ENCODE measurements at places on chromosomes 16 and 17. TPM values are rescaled to one million over a fixed set of nuclear protein-coding genes. Genes with fewer than 3 reads are reported as not detected.

DNA sequence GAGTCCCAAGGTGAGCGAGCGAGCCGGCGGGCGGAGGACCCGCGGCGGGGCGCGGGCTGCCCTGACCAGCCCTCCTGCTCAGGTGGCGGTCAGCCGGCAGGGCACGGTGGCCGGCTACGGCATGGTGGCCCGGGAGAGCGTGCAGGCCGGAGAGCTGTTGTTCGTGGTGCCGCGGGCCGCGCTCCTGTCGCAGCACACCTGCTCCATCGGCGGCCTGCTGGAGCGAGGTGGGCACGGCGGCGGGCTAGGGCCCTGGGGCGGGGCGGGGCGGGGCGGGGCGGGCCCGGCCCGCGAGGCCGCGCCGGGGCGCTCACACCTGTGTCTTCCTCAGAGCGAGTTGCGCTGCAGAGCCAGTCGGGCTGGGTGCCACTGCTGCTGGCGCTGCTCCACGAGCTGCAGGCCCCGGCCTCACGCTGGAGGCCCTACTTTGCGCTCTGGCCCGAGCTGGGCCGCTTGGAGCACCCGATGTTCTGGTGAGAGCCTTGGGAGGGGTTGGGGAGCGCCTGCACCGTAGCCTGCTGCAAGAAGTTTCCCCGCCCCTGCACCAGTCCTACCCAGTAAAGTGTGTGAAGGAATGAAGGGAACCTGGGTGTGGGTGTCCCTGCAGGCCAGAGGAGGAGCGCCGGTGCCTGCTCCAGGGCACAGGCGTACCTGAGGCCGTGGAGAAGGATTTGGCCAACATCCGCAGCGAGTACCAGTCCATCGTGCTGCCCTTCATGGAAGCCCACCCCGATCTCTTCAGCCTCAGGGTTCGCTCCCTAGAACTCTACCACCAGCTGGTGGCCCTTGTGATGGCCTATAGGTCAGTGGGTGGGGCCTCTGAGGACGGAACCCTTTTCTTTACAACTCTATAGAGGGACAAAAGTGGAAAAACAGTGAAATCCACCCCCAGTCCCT is 802 bp downstream of the SETD6 start:
- DNase-seq, result peak; percentile 66

DNA sequence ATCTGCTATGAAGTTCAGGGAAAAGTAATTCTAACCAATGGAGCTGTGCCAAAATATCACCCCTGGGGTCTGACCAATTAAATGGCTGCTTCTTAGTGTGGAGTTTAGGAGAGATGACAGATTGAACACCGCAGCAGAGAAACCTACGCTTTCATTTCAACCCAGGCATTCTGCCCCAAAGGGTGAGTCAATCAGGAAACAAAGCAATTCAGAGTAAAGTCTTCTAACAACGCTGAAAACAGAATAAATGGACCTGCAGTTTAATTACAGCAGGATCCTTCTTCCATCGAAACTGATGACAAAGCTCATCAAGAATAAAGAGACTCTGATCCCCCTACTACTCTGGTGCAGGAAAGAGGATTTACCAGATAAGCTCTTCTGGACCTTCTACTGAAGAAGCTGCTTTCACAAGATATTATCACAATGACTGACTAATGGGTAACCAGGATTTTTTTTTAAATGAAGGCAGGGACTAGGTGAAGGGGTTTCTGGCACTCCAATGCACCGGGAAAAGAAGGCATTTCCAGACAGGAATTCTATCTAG is 16.7 kb downstream of the RFFL start:
- DNase-seq, result no peak

HS3ST2 gene
- total RNA-seq, result 0.47 TPM

SRSF1 gene
- 315 TPM for total RNA-seq

CCL3 gene
- total RNA-seq, result 2.0 TPM

- no peak for DNase-seq
Measured at GRCh38 chr17:40064971-40065768, 2.4 kb downstream of the THRA start.

RABEP2 gene
- total RNA-seq, result 24.5 TPM

- DNase-seq, result no peak
Measured at GRCh38 chr17:63364387-63364786, 81.7 kb downstream of the CYB561 start.

DNA sequence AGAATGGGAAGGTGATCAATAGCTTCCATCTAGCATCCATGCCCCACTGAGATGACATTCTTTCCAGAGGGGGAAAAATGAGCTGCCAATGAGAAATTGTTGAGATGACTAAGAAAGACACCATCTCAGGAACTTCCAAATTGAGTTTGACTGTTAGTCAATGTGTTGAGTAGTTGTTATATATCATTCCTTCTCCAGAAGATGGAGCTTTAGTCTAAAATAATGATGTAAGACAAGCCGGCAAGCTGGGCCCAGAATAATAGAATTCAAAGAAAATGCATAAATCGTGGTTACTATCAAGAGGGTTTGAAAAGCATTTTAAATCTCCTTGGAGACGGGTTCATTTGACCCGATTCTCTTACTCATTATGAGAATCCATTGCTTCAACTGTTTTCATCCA is 71.0 kb upstream of the ATF7IP2 start:
- DNase-seq, result no peak

- DNase-seq, result no peak
Measured at GRCh38 chr17:67644061-67644460, 73.7 kb upstream of the NOL11 start.

MT1M gene
- total RNA-seq, result 21.2 TPM

ODAD4 gene
- total RNA-seq, result 0.15 TPM

- DNase-seq, result no peak
Measured at GRCh38 chr16:59463776-59464175, 729.7 kb upstream of the GOT2 start.

CAPNS2 gene
- total RNA-seq, result 0.40 TPM

FOXF1 gene
- 12.1 TPM for total RNA-seq

DNA sequence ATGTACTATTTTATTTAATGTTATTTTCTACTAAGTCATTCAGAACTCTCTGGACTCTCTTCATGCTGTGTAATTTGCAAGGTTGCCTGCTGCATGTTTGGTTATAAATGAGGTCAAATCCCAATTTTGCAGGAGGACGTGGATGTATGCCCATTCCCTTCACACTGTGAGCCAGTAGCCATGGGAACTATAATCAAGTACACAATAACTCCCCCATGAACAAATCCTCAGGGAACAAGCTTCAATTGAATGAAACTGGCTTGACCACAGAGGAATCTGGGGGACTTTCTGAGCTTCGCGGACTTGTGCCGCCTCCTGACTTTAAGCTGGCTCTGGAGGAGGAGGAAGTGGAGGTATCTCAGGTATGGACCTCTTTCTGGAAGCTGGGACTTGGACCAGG is 14.6 kb upstream of the KCTD13 start:
- no peak for DNase-seq

GRCh38 chr16:918068-918467 is 52.7 kb downstream of the LMF1 start:
- DNase-seq, result peak; percentile 46

TMEM204 gene
- 5.0 TPM for total RNA-seq

DNA sequence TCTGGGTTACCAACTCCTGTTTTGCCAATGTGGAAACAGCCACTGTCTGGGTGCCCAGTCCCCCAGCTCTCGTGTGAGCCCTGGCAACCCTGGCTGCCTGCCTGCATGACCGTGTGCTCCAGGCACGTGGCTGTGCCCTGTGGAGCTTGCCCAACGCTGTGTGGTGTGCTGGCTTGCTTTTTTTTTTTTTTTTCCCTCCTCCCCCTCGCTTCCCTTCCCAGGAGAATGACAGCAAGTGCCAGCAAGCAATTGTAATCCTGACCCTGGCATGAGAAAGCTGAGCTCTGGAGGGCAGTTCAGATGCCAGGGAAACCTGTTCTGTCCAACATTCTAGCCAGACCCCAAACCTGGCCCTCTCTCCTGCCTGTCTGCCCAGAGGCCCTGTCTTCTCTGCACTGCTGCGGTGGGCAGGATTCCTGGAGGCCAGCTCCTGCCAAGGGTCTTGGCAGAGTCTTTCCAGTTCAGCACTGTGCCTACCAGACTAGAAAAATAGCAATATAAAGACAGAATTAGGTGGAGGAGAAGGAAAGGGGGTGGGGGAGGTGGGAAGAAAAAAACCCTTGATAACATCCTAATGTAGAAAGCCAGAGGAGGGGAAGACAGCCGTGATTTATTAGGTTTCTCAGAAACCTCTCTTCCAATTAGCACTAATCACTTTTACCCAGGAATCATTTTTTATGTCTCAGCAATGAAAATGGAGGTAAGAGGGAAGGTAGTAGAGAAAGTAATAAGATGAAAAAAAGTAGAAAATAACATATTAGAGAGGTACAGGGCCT is 9.0 kb downstream of the HLF start:
- no peak for DNase-seq

GRCh38 chr17:32955155-32955554 is 27.2 kb downstream of the TMEM98 start:
- no peak for DNase-seq

GRCh38 chr17:56172517-56172982 is 19.3 kb downstream of the ANKFN1 start:
- DNase-seq, result no peak

- DNase-seq, result no peak
Measured at GRCh38 chr17:49979748-49980479, 10.9 kb downstream of the DLX4 start.

DNA sequence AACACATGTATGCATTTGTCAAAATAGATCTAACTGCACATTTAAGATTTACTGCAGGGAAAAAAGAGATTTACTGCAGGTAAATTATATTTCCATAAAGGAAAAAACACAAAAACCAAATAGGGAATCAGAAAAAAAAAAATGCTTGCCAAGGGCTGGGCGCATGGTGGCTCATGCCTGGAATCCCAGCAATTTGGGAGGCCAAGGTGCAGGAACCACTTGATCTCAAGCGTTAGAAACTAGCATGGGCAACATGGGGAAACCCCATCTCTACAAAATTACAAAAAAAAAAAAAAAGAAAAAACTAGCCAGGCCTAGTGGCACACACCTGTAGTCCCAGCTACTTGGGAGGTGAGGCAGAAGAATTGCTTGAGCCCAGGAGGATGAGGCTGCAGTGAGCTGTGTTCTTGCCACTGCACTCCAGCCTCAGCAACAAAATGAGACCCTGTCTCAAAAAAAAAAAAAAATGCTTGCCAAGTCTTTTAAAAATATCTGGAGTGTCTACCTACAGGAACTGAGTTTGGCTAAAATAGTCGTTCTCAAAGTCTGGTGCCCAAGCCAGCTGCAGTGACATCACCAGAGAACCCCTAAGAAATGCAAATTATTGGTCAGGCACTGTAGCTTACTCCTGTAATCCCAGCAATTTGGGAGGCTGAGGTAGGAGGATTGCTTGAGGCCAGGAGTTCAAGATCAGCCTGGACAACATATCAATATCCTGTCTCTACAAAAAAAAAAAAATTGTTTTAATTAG is 17.5 kb downstream of the TRIM25 start:
- no peak for DNase-seq

GRCh38 chr16:50313596-50314478 is 47.5 kb downstream of the ADCY7 start:
- DNase-seq, result no peak

DNA sequence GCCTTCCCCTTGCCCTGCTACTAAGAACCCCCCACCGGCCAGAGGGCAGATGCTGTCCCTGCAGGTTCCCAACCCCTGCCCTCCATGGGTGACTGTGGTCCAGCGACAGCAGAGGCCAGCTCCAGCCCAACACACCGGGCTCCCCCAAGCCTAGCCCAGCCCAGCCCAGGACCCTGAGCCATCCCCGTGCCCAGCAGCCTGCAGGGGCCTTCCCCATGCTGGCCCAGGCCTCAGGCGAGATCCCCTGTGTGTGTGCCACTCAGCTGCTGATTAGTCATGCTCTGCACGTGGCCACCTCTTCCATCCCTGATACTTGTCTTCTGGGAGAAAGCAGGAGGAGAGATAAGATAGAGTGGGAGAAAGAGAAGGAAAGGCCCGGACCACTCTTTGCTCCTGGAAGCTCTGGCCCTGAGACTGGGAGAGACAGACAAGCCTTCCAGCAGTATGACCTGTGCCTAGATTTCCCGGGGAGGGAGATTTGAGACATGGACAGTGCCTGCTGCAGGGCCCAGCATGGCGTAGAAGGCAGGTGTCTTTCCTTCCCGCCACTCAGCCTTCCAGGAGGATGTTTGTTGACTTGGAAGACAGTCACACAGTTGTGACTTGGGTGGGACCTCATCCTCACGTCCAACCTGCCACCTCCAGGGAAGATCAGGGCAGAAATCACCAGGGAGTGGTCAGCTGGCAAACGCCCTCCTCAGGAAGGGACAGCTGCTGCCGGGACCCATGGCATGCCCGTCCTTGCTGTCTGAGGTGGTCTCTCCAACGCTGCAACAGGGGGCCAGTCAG is 41.3 kb upstream of the RASD1 start:
- peak; percentile 52 for DNase-seq

DNA sequence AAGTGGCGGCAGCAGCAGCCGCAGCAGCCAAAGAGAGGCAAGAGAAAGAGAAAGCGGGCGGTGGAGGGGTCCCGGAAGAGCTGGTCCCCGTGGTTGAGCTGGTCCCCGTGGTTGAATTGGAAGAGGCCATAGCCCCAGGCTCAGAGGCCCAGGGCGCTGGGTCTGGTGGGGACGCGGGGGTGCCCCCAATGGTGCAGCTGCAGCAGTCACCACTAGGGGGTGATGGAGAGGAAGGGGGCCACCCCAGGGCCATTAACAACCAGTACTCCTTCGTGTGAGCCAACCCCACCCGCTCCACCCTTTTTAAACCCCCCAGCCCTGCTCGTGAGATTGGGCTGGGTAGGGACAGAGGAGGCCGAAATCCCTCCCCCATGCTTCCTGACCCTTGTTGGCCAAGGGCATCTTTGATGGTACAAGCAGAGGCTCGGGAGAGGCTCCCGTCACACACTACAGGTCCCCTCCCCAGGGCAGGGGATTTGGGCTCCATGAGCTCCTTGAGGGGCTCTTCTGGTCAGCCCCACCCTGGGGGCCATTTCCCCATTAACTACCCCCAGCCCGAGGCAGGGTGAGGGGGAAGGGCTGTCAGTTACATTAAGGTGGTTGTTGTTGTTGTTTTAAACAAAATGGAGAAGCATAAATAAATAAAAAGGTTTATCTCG is 4.6 kb upstream of the ATP2A1 start:
- DNase-seq, result no peak

- DNase-seq, result no peak
Measured at GRCh38 chr17:64328859-64329531, 61.7 kb downstream of the PECAM1 start.

CES5A gene
- total RNA-seq, result not detected

DNA sequence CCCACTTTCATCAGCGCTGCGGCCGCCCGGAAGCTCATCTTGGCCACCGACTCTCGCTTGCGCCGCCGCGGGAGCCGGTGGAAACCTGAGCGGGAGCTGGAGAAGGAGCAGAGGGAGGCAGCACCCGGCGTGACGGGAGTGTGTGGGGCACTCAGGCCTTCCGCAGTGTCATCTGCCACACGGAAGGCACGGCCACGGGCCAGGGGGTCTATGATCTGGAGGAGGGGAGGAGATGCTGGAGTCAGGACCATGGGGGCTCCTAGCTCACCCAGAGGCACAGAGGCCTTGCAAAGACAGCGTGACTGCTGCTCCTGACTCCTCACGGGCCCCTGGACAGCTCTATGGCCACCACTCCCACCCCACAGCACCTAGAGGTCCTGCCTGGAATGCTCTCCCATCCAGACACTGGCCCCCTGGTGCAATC is 9.4 kb downstream of the SNRNP25 start:
- DNase-seq, result no peak

ZNF75A gene
- 14.2 TPM for total RNA-seq

Measured in colonic mucosa (tissue), 4 donors.